NCI-H774 (cell line): ENCODE measurements at places on chromosomes 2 and 18.
A peak's percentile ranks its signal among the peaks of the same experiment; 100 is the strongest.

GRCh38 chr2:119645173-119645855 lies 33.7 kb upstream of the TMEM177 start:
- no peak for DNase-seq

DNA sequence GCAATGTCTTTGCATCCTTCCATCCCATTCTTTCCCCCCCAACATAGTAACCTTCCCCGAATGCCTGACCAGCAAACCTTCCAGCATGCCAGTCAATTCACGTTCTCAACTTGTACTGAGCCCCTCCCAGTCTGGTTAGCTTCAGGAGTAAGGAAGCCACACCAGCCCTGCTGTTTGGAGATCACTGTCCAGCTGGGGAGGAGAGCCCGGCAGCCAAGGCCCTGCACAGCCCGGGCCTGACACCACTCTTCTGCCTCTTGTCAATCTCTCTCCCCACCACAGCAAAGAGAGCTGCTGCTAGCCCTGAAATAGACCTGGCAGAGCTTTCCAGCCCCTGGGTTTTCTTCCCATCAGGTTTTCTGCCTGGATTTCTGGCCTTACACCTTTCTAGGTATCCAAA lies 185.8 kb upstream of the ID2 start:
- DNase-seq, result no peak

GRCh38 chr2:220353897-220354296 lies 726.5 kb downstream of the SLC4A3 start:
- DNase-seq, result no peak

DNA sequence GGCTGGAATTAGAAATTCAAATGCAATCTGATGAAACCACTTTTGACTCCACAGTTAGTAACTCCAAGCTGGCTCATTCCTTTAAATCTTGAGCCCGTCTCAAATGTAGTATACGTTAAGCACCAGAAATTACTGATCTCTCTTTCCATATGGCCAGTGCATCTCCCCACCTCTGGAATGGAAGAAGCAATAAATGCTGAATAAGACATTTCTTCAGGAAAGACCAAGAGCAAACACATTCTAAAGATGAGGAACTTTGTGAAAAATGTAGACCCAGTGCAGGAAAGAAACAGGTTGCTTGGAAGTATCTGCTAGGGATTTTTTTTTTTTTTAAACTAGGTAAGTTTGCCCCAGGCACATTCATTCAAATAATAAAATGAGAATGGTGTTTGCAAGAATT lies 143.1 kb upstream of the FBXO11 start:
- DNase-seq, result no peak

GRCh38 chr2:166994588-166995336 lies 106.5 kb downstream of the XIRP2 start:
- DNase-seq, result no peak

- no peak for DNase-seq
These were observed 692 bp upstream of the TSHZ1 start for GRCh38 chr18:75209951-75210258.

GRCh38 chr18:48473816-48474215 lies 64.6 kb upstream of the ZBTB7C start:
- DNase-seq, result no peak

- no peak for DNase-seq
These were observed 15.0 kb downstream of the KCNJ13 start for GRCh38 chr2:232761301-232761907.

DNA sequence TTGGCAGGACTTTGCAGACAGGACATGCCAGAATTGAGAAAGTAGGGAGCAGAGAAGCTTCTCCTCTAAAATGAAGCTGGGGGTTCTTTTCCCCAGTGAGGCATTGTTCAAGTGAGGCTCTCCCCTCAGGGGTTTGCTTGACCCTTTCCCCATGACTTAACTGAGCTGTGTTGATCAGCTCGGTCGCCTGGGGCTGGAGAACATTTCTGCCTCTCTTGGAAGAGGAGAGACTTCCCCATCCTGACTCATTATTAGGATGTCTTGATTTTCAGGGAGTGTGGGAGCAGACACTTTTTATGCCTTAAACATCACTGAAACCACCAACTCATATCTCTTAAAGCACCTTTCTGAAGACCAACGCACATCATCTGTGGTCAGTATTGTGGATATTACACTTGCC lies 27.9 kb upstream of the GLI2 start:
- no peak for DNase-seq

GRCh38 chr2:163593982-163594381 lies 141.8 kb downstream of the FIGN start:
- DNase-seq, result no peak

DNA sequence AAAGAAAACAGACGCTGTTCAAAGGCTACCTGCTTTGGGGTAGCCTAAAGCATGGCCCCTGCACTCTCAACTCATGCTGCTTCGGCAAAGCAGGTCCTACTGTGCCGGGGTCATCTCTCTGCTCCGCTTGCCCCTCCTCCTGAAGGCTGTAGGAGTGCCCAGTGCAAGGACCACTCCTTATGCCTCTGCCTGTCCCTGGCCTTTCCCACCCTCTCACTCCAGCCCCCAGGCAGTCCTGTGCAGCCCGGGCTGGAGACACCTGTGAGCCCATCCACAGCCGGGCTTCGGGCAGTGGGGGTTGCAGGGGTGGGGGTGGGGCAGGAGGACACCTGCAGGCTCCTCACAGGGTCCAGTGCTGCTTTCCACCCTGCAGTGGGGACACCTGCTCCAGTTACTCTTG lies 69.1 kb downstream of the ACKR3 start:
- DNase-seq, result no peak

- DNase-seq, result no peak
These were observed 631.8 kb upstream of the ID2 start for GRCh38 chr2:8049851-8050571.

DNA sequence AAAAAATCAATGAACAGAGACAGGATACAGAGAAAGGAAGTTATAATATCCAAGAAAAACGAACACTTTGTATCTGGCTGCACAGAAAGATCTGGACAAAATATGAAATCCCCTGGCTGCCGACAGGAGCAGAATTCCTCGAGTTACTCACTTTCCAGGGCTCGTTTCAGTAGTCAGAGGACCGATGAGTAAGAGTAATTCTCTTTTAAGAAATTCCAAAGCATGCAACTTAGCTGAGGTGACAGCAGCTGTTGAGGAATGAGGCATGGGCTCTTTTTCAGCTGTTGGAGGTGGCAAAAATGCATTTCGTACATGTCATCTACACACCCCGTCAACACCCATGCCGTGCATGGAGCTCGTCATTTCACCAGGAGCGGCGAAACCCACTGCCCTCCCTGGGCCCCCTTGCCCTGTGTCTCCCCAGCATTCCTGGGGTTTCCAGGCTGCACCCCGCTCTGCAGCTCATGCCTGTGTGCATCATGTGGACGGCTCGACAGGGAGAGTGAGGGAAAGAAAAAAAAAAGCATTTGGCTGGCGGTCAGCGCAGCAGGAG lies 210.8 kb upstream of the SMIM21 start:
- no peak for DNase-seq

DNA sequence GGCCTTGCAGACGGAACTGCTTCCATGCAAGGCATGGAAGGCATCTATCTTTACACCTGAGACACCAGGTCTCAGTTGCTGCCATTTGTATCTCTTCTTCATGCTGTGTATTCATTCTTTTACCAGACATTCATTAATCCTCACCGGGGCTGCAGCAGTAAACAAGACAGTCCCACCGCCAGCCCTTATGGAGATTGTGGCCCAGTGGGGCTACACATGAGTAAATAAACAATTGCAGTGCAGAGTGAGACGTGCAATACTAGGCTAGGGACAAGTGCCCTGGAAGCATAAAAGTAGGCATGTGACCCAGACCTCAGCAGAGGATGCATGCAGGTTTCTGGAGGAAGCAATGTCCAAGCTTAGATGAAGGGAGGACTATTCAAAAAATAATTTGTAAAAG lies 497.6 kb upstream of the KLHL29 start:
- DNase-seq, result no peak

- DNase-seq, result no peak
These were observed 236.5 kb downstream of the CELF4 start for GRCh38 chr18:37328946-37329719.

DNA sequence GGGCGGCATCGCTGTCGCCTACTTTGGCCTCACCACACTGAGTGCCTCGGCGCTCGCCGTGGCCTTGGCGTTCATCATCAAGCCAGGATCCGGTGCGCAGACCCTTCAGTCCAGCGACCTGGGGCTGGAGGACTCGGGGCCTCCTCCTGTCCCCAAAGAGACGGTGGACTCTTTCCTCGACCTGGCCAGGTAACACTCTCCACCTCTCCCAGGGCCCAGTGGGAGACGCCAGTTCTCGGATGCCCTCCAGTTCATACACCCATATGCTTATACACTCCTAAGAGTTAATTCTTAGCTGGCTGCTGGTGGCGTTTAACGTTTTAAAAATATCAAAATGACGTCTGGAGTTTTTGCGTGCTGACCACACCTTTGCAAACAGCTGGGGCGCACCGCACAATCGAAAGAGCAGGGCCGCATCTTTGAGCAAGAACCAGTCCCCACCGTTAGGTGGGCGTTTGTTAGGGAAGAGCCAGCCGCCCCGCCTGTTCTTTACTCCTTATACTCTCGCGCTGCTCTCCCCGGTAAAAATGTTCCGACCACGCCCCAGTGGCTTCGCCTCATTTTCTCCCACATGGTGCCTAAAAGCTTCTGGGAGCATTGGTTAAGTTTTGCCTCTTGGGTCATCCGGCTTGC lies 899 bp downstream of the SLC1A4 start:
- no peak for DNase-seq

- no peak for DNase-seq
These were observed 2182.7 kb upstream of the PIK3C3 start for GRCh38 chr18:39772155-39772919.

DNA sequence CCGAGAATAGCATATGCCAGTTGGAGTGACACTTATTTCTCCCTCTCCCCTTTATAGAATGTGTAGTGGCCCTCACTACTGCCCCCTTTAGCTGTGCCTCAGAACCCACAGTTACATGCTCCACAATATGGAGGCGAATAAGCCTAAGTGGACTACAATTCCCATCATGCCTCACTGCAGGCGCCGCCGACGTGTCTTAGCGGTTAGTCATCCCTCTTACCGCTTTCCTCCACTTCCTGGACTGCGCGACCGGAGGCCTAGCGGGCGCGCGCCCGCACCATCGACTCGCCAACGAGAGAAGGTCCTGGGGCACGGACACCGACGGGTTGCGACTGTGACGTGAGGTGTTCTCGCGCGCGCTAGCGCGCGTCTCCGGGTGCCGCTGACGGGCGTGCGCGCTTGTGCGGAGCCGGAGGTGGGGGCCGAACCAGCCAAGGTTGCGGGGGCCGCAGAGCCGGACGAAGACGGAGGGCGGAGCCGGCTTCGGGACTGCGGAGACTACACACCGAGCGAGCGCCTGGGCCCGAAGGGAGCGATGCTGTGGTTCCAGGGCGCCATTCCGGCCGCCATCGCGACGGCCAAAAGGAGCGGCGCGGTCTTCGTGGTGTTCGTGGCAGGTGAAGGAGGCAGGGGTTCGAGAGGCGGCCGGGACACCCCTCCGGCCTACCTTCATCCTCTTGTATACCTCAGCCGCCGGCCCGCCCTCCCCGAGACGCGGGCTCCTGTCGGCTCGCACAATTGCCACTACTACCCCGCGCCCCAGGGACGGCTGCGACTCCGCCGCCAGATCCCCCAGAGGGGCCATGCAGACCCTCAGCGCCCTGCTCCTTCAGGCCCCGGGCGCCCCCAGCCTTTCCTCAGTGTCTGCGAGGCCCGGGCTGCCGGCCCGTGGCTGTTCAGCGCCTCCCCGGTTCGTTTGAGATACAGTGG lies at the start of gene UBXN4:
Gene UBXN4, plus strand, starts transcription at position 461 of the 930 bp plus-strand sequence. Its CDS starts 75 bp downstream, at position 536.
- DNase-seq, result peak; percentile 98

DNA sequence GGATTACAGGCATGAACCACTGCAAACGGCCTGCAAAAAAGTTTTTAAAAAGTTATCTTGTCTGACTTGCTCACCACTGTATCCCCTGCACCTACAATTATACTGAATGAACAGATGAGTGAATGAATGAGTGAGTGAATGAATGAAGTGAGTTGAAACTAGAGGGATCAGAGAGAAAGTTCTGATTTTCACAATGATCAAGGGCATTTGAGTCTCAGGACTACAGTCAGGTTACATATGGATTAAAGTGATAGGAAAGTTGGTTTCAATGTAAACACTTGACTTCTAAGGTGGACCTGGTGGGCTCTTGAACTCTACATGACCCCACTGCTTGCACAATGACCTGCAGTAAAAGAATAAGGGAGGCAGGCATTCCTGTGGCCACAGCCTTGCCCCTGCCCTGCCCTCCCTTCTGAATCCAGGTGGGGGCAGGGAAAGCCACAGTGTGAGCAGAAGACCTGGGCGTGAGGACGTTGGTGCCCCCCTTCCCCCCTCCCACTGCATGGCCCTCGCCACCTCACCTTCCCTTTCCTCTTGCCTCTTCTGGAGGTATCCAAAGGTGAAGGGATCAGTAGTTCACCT lies 10.7 kb downstream of the C2orf80 start:
- DNase-seq, result no peak

GRCh38 chr2:179661986-179662385 lies 199.4 kb downstream of the ZNF385B start:
- no peak for DNase-seq

GRCh38 chr2:118865106-118865505 lies 17.7 kb upstream of the EN1 start:
- DNase-seq, result peak; percentile 3
